Left ventricle myocardium superior (tissue), 1 donor: ENCODE measurements at places on chromosomes 16 and 17. TPM values are rescaled to one million over a fixed set of nuclear protein-coding genes. Genes with fewer than 3 reads are reported as not detected.

- peak; percentile 93 for DNase-seq
Observed at GRCh38 chr17:8176197-8176940, at the start of gene TMEM107. Gene TMEM107, minus strand, starts transcription at chr17:8176380. Its CDS starts 94 bp downstream, at chr17:8176286.

- peak; percentile 87 for DNase-seq
Observed at GRCh38 chr17:82876602-82877379, 37.0 kb upstream of the ZNF750 start.

- peak; percentile 82 for DNase-seq
Observed at GRCh38 chr17:40803617-40804082, 3.9 kb upstream of the KRT28 start.

DNA sequence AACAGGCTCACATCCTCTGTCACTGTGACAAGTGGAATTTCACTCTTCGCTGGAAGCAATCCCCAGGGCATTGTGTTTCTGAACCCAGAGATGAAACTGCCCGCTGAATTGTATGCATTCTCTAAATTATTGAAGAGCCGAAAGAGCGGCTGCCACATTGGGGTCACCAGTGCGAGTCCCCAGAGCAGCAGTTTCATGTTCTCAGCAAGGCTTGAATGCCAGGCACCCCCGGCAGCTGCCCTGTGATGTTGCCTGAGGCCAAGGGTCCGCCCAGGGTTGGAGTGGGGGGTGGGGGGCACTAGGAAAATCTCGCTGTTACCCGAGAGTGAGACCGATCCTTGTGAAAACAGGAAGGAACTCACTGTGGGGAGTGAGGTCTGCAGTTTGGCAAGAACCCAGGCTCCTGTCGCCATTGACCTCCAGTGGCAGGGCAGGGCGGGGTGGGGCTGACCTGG lies 20.7 kb upstream of the BCAR1 start:
- no peak for DNase-seq

GRCh38 chr17:66730461-66730923 lies 104.4 kb upstream of the CACNG5 start:
- DNase-seq = no peak

- no peak for DNase-seq
Observed at GRCh38 chr17:21677126-21677910, 15.0 kb upstream of the KCNJ18 start.

GRCh38 chr16:71927787-71928186 lies 32.5 kb downstream of the IST1 start:
- no peak for DNase-seq

Gene CAVIN1
- 216 TPM for total RNA-seq

Gene KRT33A
- total RNA-seq = not detected

Gene NOTUM
- total RNA-seq = 0.52 TPM

GRCh38 chr16:67936124-67936879 lies at the start of gene PSMB10:
Gene PSMB10, minus strand, starts transcription at chr16:67936850. Its CDS starts 101 bp downstream, at chr16:67936749.
- peak; percentile 61 for DNase-seq

Gene ZNF469
- total RNA-seq = 1.0 TPM

- DNase-seq = peak; percentile 57
Observed at GRCh38 chr16:48608871-48609651, 919 bp downstream of the N4BP1 start.

- no peak for DNase-seq
Observed at GRCh38 chr17:50758524-50758923, 8.8 kb downstream of the ANKRD40CL start.

Gene KRTAP3-2
- total RNA-seq = not detected

Gene SPATA2L
- total RNA-seq = 2.3 TPM

Gene CTRL
- 0.37 TPM for total RNA-seq

Gene SLC22A31
- total RNA-seq = not detected

Gene RNF213
- total RNA-seq = 25.7 TPM

DNA sequence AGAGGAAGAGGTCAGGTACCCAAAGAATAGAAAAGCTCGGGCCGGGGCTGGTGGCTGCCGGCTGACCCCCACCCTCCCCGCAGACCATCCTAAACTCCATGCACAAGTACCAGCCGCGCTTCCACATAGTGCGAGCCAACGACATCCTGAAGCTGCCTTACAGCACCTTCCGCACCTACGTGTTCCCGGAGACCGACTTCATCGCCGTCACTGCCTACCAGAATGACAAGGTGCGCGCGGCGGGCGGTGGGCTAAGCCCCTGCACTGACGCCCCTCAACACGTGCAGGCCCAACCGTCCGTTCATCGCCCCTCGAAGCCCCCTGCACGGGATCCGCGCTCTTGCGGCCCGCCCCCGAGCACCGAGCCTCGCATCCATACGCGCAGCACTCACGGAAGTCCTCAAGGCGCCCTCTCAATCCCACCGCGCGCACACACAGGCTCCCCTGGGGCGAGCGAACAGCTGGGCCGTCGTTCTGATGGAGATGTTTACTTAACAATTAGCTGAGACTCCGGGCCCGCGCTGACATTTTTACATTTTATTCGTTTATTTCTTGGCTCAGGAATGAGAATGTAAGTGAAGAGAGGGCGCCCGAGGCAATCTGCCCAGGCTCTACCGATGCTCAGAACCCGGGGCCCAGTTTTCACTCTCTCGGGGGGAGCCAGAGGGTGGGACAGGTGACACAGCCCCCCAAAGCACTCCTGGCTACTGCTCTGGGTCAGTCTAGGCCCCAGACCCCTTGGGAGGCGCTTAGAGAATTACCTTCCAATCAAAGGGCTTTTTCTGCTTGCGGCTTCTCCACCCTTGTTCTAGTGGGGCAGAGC lies 3.5 kb downstream of the TBX2 start:
- peak; percentile 53 for DNase-seq

Gene CCDC43
- 31.0 TPM for total RNA-seq

- no peak for DNase-seq
Observed at GRCh38 chr17:82754297-82755208, 2.7 kb downstream of the TBCD start.

Gene SPATA32
- not detected for total RNA-seq

GRCh38 chr16:75000481-75001081 lies 1.8 kb downstream of the ZNRF1 start:
- peak; percentile 41 for DNase-seq

Gene CHTF18
- 6.6 TPM for total RNA-seq

DNA sequence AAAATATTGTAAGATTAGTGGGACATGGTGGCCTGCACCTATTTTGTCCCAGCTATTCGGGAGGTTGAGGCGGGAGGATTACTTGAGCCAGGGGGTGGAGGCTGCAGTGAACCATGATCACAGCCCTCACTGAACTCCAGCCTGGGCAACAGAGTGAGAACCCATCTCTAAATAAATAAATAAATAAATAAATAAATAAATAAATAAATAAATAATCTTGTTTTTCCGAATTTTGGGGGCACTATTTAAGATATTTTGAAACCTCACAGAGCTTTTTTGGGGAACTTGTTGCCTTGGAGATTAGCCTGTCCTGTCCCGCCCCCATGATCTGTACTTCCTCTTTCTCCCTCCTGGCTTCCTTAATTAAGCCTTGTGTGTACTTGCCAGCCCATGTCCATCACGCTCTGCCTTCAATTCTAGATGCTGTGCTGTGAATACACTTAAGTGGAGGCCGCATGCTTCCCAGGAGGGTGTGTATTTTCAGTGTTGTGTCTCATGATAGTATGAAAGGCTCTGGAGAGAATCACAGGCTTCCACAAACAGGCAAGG lies 4.4 kb downstream of the LGALS9 start:
- DNase-seq = no peak

- DNase-seq = peak; percentile 62
Observed at GRCh38 chr17:75808905-75809621, 24.5 kb downstream of the UNK start.

Gene ITGAL
- 3.3 TPM for total RNA-seq

Gene TMEM100
- total RNA-seq = 10.9 TPM

DNA sequence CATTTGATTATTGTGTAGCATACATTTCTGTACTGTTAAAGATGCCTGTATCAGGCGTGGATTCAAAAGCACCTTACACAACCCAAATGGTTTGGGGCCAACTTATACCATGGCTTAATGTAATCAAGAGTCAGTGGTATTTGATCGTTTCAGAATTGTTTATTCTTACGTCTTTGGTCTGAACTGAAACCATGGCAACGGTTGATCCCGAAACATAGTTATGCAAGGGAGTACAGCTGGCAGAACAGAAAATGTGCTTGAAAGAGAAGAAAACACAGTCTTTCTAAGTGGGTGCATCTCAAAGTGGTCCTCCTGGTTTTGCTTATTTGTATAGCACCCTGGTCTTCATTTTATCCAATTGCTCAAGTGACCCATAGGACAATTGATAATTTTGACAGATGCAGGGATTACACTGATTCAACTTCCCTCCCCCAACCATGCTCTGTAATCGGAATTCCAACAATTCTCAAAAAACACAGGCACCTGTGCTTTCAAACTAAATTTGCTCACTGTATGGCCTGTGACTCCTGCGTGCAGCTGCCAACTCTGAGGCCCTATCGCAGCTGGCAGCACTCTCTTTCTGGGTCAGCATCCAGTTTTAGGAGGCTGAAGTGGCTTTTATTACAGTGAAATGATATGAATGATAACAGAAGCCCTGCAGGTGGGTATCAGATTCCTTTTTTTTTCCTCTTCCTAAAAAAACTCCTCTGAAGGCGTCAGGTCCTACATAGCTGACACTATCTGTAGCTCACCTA lies 77.0 kb upstream of the AXIN2 start:
- DNase-seq = no peak

DNA sequence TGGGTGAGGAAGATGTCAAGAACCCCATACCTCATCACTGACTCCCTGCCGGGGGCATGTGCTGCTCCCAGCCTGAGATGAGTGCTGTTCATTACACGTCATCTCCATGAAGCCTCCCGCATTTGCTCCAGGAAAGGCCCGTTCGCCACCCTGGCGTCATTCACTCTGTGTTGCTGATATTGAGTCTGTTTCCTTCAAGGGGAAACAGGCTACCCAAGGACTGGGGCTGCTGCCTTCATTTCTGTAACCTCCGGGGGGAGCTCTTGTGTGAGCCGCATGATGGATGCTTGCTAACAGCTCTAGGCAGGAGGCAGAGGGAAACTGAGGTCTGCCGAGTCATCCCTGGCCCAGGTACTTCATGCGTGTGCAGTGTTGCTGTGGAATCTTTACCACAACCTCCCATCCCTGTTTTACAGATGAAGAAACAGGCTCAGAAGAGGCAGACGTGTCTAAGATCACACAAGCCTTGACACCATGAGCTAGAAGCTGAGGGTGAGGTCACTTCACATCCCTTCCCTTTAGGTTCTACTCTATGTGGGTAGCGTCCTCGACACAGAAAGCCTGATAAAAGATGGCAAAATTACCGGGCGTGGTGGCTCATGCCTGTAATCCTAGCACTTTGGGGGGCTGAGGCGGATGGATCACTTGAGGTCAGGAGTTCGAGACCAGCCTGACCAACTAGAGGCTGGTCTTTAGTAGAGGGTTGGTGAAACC lies 3.5 kb upstream of the ARMC5 start:
- DNase-seq = no peak

DNA sequence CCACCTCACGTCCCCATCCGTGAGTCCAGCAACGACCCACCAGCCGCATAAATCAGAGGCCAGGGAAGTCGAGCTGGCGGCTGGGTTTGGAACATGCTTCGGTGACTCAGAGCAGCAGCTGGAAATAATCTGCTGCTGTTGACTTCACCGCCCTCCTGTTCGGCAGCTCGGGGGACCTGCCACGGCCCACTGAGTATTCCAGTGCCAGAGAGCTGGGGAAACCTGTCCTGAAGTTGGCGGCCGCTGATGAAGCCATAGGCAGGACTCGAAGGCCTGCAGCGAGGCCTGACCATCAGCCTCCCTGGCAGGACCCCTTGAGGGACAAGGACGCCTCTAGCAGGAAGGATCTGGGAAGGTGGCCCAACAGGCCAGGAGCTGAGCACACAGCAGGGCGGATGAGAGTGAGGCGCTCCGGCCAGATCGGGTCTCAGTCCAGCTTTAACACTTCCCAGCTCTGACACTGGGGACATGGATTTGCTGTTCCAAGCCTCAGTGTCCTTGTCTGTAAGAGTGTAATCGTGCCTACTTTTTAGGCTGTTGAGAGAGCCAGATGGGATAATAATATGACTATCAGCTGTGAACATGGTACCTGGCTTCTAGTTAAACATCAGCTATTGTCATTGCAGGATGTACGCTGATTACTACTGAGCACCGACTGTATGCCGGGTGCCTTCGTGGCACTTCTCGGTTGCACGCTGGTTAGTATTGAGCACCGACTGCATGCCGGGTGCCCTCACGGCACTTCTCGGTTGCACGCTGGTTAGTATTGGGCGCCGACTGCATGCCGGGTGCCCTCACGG lies 50.4 kb upstream of the CIBAR2 start:
- peak; percentile 76 for DNase-seq

Gene STAT5A
- total RNA-seq = 13.8 TPM

DNA sequence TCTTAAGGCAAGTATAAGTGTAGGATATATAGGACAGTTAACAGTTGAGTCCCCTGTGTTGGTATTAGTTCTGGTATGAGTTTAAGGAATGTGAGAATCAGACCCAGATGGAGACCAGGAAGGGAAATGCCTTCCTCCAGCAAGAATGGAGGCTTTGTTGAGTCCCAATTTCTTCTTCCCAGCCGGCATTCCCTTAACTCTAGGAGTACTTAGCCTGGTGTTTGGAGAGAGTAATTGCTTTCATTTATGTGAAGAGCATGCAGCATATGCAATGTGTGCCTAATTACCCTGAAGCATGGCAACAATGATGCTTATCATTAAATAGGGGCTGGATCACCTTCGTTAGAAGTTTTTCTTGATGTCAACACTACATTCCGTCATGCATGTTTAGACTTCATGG lies 225.9 kb upstream of the XYLT1 start:
- DNase-seq = no peak

DNA sequence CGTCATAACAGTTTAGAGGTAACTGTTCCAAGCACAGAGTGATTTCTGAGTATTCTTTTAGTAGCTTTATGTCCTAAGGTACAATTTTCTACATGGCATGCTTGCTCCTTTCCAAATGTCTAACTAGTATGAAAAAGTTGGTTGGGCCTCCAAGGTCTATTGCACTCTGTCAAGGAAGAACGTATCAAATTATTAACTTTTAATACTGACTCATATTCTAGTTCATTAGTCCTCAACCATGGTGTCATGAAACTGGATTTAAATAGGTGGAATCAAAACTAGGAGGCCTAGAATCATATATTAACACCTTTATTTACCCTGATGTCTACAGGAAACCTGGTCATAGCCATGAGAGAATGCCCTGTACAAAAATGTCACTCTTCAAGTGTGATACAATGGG lies 61.4 kb downstream of the STH start:
- DNase-seq = no peak

- DNase-seq = no peak
Observed at GRCh38 chr17:61449707-61450640, 2.2 kb upstream of the TBX4 start.

DNA sequence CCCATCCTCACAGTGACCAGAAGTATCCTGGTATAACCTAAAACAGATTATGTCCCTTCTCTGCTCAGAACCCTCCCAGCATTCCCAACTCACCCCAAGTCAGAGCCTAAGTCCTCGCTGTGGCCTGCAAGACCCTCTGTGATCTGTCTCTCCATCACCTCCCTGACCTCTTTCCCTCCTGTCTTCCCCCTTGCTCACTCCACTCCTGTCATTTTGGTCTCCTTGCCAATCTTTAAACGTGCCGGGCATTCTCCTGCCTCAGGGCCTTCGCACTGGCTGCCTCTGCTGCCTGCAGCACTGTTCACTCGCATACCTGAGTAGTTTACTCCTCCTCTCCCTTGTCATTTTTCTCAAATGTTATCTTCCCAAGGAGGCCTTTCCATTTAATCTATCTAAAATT lies 97.7 kb downstream of the GSG1L start:
- DNase-seq = no peak

GRCh38 chr17:42221886-42222745 lies 27.8 kb upstream of the GHDC start:
- DNase-seq = no peak

- peak; percentile 85 for DNase-seq
Observed at GRCh38 chr17:56592487-56593085, 913 bp upstream of the NOG start.
